ENCODE measurements at places on chromosomes 3 and 15.

GRCh38 chr15:101393172-101393571 lies 96.3 kb downstream of the PCSK6 start:
- DNase-seq = no peak

DNA sequence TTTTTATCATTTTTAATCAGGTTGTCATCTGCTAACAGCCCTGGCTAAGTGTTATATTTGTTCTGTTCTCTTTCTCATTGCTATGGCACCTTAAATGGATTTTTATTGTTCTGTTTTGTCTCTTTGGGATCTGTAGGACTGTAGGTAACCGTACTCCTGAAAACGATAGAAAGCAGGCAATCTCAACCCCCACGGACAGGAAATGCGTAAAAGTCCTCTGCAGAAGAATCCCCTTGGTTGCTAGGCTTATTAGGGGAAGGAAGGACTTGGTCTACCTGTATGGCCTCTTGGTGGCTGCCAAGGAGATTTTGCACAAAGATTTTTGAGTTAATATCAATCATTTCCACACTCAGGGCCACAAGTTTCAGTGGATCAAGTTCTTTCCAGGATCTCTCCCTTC lies 571.9 kb upstream of the ZNF385D start:
- no peak for DNase-seq

- DNase-seq = no peak
Observed at GRCh38 chr15:55526559-55527036, 18.6 kb upstream of the DNAAF4 start.

- DNase-seq = no peak
Observed at GRCh38 chr15:96422125-96422524, 91.6 kb downstream of the NR2F2 start.

- no peak for DNase-seq
Observed at GRCh38 chr3:135368316-135368715, 573.3 kb downstream of the EPHB1 start.

DNA sequence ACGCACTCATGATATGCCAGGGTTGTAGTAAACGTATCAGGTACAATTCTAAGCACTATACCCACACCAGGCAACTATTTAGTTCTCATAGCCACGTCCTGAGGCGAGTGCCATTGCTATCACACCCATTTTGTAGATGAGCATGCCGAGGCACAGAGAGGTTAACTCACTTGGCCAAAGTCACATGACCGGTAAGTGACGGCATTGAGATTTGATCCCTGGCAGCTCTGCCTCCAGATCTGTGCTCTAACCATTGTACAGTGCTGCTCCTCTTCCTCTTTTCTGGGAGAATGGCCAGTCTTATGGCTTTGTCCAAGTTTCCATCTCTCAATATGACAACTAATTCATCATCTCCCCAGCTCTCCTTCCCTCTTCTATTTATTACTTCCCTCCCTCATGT lies 18.9 kb upstream of the ATP2B2 start:
- no peak for DNase-seq

DNA sequence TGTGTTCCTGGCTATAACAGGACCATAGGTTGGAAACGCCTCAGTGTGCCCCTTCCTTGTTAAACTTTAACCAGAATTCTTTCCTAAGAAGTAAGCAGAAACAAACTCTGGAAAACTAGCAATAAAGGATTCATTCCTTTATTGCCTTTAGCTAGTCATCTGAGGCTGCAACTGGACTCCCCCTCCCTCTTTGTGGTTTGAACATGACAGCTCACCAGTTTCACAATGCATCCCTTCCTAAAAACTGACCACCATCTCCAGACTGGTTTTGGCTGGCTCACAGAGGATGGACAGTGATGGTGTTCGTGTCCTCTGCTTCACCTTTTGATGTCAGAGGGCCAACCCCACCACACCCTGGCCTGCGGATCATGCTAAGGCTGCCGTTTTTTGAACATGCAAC lies 27.9 kb upstream of the TGFBR2 start:
- DNase-seq = no peak

GRCh38 chr3:187401856-187402255 lies 33.7 kb downstream of the RTP4 start:
- no peak for DNase-seq

DNA sequence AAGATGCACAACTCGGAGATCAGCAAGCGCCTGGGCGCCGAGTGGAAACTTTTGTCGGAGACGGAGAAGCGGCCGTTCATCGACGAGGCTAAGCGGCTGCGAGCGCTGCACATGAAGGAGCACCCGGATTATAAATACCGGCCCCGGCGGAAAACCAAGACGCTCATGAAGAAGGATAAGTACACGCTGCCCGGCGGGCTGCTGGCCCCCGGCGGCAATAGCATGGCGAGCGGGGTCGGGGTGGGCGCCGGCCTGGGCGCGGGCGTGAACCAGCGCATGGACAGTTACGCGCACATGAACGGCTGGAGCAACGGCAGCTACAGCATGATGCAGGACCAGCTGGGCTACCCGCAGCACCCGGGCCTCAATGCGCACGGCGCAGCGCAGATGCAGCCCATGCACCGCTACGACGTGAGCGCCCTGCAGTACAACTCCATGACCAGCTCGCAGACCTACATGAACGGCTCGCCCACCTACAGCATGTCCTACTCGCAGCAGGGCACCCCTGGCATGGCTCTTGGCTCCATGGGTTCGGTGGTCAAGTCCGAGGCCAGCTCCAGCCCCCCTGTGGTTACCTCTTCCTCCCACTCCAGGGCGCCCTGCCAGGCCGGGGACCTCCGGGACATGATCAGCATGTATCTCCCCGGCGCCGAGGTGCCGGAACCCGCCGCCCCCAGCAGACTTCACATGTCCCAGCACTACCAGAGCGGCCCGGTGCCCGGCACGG lies 991 bp downstream of the SOX2 start:
- no peak for DNase-seq

DNA sequence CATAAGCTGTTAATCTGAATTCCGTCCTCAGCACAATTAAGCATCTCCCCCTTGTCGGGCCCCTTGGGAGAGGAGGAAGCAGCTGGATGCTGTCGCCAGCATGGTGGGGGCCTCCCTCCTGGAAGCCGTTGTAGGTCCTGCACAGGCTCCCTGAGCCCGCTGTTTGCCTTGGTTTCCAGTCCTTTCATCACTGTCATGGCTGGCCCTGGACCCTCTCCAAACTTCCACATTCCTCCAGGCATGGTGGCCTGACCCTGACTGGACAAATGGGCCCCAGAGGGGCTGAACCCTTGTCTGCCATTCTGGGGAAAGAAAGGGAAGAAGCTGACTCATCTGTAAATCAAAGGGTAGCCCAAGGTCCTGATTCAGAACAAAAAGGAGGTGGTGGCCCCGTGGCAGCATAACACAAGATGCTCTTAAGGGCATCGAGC lies 300.5 kb upstream of the LRRFIP2 start:
- no peak for DNase-seq

DNA sequence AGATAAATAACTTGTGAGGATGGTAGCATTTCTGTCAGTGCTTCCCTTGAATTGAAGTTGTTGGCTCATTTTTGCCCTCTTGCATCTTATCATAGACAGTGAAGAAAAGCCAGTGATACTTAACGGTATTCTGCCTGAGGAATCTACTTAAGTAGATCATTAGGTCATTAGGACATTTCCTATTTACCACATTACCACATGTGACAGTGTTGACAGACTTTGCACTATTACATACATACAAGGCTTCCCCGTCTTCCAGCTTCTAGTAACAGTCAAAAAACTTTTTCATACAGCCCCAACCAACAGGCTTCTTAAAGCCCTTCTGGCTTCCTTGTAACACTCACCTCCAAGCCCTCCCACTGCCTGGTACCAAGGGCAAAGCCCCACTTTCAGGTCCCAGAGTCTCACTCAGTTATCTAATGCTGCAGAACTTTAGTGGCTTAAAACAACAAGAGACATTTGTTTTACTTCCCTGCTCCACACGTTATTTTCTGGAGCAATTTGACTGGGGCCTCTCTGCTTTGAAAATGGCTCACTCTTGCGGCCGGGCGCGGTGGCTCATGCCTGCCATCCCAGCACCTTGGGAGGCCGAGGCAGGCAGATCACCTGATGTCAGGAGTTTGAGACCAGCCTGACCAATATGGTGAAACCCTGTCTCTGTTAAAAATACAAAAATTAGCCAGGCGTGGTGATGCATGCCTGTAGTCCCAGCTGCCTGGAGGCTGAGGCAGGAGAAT lies 40.0 kb downstream of the ASB7 start:
- DNase-seq = no peak

Data from stimulated activated CD4-positive, alpha-beta T cell treated with anti-CD3 and anti-CD28 coated beads, Interleukin-2, amount 100 ng/mL, for 24 hours (primary cell).